ENCODE measurements at places on chromosomes 5 and 9. TPM values are rescaled to one million over a fixed set of nuclear protein-coding genes. Genes with fewer than 3 reads are reported as not detected.

DNA sequence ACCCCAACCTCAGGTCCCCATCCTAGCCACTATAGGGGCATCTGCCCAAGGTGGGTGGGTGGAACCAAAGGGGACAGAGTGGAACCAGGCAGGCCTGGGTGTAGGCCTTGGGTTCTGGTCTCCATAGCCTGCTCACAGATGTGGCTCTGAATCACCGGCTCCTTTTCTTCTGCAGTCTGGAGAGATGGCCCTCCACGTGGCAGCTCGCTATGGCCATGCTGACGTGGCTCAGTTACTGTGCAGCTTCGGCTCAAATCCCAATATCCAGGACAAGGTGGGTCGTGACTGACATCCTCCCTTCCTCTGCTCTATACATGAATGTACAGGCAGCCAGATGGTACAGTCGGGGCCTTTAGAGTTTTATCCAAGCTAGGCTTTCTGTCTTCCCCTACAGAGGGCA lies 77.3 kb upstream of the CTSL start:
- no peak for DNase-seq

DNA sequence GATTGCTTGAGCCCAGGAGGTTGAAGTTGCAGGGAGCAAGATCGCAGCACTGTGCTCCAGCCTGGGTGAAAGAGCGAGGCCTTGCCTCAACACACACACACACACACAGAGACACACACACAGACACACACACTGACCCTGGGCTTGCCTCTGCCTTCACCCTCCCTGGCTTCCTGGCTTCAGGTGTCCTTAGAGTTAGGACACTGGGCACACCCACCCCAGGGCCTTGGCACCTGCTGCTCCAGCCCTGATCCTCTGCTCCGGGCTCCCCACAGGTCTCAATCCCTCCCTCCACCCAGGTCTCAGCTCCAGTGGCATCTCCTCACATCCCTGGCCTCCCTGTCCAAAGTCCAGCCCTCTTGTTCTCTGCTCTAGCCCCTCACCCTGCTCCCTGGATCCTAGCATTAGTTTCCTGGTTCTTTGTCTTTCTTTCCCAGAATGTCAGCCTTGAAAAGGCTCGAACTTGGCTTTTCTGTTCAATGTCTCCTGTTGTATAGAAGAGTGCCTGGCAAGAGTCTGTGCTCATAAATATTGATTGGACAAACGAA lies 212.9 kb downstream of the C9orf50 start:
- no peak for DNase-seq

- no peak for DNase-seq
Observed at GRCh38 chr5:162496100-162496808, 428.7 kb downstream of the GABRG2 start.

DNA sequence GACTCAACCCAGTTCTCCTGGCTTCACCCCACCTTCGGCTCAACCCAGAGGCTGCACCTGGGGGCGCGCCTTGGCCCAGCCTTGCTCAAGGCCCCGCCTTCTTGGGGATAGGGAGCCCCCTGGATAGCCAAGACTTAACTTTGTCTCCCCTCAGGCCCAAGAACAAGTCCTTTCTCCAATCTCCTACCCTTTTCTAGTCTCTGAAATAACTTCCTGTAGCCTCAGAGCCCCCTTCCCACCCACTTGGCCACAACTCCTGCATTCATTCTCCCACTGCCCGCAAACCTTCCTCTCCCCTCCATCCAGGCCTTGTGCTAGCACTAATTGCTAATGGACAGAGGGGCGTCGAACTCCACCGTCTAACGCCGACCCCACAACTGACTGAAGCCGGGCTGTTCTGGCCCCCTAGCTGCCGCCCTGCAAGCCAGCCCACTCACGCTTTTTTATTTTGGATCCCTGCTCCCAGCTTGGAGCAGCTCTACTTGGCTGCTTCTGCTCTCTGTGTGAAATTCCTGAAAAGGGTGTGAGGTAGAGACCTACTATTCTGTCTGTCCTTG lies 579 bp upstream of the ASTN2 start:
- DNase-seq: no peak

GRCh38 chr5:179530069-179530998 lies 20.0 kb upstream of the RUFY1 start:
- DNase-seq: peak; percentile 63

DNA sequence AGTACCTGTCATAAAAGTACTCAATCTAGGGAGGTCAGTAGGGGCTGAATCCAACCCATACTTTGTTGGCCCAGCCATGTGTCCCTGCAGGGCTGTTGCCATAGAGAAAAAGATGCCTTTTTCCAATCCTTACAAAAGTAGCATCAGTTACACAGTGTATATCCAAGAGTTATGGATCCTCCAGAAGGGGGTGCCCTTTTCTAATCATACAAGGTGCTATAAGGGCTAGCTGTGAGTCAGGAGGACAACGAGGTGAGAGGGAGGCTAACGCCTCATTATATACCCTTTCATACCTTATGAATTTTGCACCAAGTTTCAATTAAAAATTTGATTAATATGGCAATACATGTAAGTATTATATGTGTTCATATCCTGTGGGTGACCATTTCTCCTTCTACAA lies 4.8 kb downstream of the KIAA0825 start:
- DNase-seq: no peak

GRCh38 chr5:92409134-92409533 lies 1026.0 kb upstream of the ARRDC3 start:
- no peak for DNase-seq

DNA sequence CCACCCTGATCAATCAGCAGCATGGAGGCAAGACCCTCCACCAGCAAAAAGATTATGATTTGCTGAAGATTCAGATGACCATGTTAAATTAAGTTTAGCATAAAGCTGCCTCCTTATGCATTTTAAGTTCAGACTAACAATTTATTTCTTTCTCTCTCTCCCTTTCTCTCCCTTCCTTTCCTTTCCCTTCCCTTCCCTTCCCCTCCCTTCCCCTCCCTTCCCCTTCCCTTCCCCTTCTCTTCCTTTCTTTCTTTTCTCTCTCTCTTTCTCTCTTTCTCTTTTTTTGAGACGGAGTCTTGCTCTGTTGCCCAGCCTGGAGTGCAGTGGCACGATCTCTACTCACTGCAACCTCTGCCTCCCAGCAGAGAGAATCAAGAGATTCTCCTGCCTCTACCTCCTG lies 1.4 kb upstream of the MELK start:
- DNase-seq: no peak

DNA sequence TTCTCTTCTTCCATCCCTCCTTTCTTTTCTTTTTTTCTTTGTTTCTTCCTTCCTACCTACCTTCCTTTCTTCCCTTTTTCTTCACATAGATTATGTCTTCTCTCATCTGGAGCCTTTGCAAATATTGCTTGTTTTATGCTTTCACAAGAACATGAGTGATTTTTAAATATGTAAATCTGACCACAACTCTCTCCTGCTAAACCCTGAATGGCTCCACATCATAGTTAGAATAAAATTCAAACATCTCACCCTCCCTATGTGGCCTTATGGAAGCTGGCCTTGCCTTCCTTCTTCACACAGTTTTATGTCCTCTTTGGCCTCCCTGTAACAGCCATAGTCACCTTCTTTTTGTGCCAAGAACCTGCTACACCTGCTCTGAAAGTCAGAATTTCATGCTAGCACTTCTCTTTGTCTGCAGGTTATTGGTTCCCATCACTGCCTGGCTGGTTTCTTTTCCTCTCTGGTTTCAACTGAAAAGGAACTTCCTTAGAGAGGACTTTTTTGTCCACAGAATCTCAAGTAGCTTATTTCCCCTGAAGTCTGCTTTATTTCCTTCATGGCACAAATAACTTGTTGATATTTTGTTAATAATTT lies 114.3 kb upstream of the TNC start:
- DNase-seq: no peak

DNA sequence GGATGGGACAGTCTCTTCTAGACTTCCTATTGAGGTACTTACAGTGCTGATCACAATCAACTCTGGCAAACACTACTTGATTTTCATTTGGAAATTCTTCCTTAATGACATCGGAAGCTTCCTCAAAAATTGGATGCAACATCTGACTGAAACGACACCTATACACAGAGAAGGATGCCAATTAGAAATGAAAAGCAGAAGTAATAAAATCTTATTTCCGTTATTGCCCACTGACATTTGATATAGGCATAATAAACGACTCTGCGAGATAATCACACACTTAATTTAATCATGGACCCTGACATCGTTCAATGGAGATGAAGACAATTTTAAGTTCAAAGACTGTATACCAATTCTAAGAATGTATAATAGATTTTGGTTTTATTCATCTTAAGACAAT lies 46.4 kb downstream of the ERP44 start:
- DNase-seq: no peak

- no peak for DNase-seq
Observed at GRCh38 chr9:96175796-96176195, 126.2 kb downstream of the HSD17B3 start.

- DNase-seq: no peak
Observed at GRCh38 chr5:78424665-78425064, 64.2 kb downstream of the SCAMP1 start.

DNA sequence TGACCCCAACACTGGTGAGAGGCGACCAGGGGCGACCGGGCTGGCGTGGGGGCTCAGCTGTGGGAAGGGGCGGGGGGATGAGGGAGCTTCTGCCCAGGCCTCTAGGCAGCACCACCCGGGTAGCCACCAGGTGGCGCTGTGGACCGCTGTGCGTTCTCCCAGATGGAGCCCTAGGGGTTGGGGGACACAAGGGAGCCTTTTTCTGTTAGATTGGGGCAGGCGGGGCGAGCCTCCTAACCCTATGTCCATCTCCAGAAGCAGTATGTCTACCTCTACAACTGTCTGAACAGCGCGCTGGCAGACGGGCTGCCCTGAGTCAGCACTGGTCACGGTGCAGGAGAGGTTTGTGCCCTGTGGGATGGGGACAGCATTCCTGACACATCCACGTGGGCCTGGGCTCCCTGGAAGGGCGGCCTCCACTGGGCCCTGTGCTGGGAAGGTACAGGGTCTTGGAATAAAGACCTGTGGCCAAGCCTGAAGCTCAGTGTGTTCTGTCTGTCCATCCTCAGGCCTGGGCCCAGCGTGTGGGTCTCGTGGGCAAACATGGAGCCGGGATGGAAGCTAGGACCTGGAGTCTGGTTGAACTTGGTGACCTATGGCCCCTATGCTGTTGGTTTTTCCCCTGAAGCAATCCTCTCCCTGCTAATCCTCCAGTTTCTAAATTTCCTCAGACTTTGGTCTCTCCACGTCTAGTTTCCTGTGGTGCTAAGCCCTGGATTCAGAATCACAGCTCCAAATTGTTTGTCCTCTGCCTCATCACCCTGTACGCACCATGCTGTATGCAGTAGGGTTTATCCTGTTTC lies 23.1 kb upstream of the SPTLC1 start:
- DNase-seq: no peak

DNA sequence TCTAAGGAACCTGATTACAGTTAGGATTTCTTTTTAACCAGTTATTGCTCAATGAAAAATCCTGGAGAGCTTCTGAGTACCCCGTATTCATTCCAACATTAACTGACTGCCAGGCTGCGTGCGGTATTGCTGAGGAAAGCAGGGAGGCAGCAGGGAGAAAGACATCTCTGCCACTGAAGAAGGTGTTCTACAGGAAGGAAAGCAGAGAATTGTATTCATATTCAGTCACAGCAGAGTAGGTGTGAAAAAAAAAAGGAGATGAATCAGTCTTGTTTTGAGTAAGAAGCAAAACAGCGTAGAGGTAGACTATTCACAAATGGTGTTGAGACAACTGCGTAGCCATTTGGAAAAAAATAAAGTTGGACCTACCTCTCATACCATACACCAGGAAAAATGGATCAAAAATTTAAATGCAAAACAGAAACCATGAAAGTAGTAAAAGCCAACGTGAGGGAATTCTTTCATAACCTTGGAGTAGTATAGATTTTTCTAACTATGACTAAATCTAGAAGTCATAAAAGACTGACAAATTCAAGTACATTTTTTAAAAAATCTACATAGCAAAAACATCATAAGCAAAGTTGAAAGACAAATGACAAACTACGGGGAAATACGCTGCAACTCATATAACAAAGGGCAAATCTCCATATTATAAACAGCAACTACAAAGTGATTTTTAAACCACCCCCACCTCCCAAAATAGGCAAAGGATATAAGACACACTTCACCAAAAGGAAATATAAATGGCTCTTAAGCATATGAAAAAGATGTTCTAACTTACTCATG lies 9.9 kb upstream of the NR4A3 start:
- no peak for DNase-seq

GRCh38 chr9:123718188-123718587 lies 211.7 kb downstream of the DENND1A start:
- DNase-seq: no peak

DNA sequence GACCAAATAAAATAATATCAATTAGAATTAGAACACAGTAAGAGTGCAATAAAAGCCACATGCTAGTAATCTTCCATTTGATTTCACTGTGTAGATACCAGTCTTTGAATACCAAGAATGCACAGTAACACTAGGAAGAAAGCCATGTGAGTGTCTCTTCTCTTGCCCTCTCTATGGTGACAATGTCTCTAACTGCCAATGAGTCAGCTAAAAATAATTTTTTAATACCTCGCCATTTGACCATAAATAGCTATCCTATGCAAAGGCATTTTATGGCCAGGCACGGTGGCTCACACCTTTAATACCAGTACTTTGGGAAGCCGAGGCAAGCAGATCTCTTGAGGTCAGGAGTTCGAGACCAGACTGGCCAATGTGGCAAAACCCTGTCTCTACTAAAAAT lies 30.6 kb downstream of the EDIL3 start:
- DNase-seq: no peak

Gene PCDHA9
- 0.03 TPM for polyA plus RNA-seq

Gene FBP2
- polyA plus RNA-seq: 0.10 TPM

Gene NME5
- 31.8 TPM for polyA plus RNA-seq

Gene HARS1
- 83.4 TPM for polyA plus RNA-seq

Gene CAMK2A
- polyA plus RNA-seq: 4.6 TPM

Gene QRFP
- polyA plus RNA-seq: 0.30 TPM

Gene LURAP1L
- polyA plus RNA-seq: 18.8 TPM

Gene PCDHB14
- polyA plus RNA-seq: 11.3 TPM

Gene CPLANE1
- polyA plus RNA-seq: 44.2 TPM
